NCI-H1092 treated with DMSO at 0.1 percent for 48 hours (cell line): ENCODE measurements at places on chromosomes 6 and 20.

DNA sequence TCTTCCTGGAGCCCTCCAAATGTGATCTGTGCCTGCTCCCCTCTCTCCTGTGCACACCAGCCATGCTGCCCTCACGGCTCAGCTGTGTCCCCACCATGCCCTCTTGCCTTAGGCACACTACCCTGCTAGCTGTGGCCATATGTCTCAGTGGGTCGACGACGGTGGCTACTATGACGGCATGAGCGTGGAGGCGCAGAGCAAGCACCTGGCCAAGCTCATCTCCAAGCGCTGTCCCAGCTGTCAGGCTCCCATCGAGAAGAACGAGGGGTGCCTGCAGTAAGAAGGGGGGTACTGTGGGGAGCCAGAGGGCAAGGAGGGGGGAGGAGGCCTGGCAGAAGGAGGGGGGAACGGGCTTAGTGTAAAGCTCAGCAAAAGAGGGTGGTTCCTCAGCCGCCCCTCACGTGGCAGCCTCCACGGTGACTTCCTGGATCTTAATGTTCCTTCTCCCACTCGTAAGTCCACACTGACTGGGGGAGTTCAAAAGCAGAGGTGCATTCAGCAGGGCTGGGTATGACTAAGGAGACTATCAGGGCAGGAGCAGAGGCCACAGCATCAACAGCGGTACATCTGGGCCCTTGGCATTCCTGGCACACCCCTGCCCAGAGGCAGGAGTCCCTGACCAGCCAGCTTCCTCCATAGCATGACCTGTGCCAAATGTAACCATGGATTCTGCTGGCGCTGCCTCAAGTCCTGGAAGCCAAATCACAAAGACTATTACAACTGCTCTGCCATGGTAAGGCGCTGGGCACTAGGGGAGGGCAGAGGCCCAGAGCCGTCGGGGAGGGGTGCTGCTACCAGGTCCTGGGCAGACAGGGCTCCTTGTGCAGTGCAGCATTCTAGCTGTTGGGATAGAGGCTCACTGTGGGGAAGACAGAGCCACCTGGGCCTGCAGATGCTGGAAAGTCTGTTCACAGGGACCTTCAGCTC lies 8.0 kb downstream of the DNPH1 start:
- DNase-seq: no peak

DNA sequence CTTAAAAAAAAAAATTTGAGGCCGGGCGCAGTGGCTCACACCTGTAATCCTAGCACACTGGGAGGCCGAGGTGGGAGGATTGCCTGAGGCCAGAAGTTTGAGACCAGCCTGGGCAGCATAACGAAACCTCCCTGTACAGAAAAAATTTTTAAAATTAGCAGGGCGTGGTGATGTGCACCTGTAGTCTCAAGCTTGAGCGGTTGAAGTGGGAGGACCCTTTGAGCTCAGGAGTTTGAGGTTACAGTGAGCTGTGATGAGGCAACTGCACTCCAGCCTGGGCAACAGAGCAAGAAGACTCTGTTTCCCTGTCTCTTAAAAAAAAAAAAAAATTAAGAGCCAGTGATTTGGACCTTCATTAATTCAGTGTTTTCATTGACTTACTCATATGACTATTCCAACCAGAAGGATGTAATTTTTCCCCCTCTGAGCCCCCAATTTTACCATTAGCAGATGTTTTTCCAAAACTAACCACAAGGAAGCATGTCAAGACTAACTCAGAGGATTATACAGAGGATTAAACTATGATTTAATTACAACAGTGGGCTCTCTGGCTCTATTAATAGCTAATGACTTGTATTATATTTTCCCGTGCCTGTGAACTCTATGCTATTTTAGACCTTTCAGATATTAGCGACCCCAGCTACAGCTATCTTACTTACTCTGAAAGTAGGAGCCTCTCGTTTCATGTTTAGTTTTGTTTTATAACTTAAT lies 75.1 kb downstream of the ARID1B start:
- DNase-seq: no peak

- no peak for DNase-seq
Observed at GRCh38 chr20:59703046-59703445, 98.7 kb downstream of the PHACTR3 start.

GRCh38 chr6:132764370-132764769 lies 6.7 kb upstream of the VNN2 start:
- DNase-seq: no peak

- DNase-seq: no peak
Observed at GRCh38 chr6:119209452-119210205, 131.2 kb upstream of the FAM184A start.

DNA sequence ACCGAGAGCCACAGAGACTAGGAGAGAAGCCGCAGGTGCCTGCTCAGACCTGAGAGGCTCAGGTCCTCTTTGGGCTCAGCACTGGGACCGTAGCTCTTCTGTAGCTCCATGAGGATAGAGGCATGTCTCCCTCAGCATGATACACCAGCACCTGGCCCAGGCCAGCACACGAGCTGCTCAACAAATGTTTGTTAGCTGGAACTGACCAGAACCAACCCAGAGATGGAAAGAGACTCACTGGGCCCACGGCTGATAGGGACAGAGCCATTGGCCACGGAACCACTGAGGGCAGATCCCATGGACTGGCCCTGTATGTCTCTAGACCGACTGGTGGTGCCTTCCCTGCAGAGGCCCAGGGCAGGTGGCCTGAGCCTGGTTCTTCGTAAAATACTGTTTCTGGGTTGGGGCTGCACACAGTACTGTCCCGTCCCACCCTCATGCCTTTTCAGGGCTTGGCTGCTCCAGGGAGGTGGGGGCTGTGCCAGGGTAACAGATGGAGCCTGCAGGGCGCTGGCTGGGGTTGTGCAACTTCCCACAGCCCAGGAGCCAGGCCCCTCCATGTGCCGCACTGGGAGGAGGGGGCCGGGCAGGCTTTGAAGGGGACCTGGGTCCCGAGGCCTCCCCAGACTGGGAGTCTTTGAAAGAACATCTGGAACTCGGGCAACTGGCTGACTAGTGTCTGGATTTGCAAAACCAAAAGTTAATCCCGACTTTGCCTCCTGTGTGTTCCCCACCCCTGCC lies 5.2 kb downstream of the C20orf204 start:
- no peak for DNase-seq

DNA sequence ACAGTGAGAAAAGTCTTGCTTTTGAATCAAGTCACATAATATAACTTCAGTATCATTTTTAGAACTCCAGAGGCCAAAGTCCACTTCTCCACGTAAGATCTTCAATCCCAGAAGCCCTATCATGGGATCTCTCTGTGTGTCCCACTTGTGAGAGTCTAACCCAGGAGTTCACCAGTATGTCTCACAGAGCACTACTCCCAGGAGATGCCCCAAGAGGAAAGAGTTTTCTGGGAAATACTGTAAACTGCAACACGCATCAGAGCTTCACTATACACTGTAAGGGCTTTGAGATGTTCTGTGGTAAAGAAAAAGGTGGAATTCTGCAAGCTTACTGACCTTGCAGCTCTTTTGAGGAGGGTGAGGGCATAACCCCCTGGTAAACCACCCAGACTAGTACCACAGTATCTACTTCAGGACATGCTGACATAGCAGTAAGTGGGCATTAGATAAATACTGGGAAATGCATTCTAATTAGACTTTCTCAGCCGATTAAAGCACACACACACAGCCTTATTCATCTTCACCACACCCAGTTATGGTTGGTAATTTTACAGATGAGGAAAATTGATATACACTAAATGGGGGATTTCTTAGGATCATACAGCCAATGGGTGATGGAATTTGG lies 12.3 kb downstream of the DCBLD1 start:
- DNase-seq: no peak

GRCh38 chr20:56268536-56268935 lies 20.0 kb downstream of the MC3R start:
- DNase-seq: no peak

- no peak for DNase-seq
Observed at GRCh38 chr6:8535519-8535918, 100.2 kb upstream of the SLC35B3 start.

GRCh38 chr6:128511506-128511905 lies 8.9 kb downstream of the PTPRK start:
- no peak for DNase-seq

- DNase-seq: no peak
Observed at GRCh38 chr6:88177961-88178464, 11.9 kb upstream of the CNR1 start.

DNA sequence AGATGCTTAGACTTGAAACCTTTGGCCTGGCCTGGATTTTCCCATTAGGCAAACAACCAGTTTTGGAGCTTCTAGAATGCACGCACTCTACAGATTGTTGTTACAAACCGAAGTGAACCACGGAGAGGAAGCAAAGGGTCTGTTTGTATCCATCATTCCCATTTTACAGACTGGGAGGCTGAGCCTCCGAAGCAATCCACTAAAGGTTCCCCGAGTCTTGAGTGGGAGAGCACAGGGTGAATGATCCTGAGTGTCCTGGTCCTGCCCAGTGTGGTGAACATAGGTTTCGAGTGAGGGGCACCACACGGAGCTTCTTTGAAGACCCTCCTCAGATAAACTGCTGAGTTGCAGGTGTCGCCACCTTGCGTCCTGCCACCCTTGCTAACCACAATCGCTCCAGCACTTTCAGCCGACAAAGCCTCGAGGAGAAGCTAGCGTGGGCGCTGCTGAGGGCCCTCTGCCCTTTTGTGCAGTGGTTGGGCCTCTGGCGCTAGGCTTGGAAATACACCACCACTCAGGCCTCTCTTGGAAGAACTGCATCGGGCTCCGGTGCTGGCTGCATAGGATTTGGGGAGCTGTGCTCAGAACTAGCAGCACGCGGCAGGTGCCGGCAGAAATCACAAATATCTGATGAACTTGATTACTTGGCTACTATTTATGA lies 1.4 kb upstream of the PRDM13 start:
- no peak for DNase-seq

- DNase-seq: no peak
Observed at GRCh38 chr6:117502580-117502979, 20.1 kb downstream of the DCBLD1 start.

- peak; percentile 44 for DNase-seq
Observed at GRCh38 chr6:141265756-141266623, 866.7 kb upstream of the GJE1 start.

DNA sequence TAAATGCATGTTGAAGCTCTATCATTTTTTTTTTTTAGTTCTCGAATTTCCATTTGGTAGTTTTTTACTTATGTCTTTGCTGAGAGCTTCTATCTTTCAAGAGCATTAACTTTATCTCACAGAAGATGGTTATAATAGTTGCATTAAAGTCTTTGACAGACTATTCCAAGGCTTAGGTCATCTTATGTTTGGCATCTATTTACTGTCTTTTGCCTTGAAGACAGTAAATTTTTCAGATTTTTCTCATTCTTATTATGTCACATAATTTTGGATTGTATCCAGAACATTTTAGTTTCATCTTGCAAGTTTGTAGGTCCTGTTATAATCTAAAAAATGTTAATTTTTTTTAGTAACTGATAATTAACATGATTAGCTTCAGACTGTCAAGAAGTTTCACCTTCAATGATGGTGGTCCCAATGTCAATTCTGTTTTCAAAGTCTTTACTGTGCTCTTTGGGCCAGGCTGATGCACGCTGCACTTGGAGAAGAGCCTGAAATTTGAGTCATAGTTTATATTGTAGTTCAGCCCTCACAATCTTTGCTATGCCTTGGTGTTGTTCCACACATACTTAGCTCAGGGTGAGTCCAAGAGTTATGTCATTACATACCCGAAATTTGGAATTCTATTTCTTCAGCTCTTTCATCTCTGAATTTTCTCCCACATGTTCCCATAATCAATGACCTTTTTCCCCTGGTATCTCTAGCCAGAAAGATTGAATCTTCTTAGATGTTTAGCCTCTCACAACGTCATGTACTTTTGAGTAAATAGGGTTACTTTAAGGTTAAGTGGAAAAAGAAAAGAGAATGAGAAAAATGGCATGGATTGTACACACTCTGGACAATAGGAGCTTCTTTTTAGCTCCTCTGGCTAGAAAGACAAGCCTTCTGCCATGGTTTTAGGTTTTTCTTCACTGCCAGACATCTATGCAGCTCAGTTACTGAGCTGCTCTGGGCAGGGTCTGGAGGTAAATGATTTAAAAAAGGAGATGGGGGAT lies 110.3 kb upstream of the BTBD3 start:
- no peak for DNase-seq

DNA sequence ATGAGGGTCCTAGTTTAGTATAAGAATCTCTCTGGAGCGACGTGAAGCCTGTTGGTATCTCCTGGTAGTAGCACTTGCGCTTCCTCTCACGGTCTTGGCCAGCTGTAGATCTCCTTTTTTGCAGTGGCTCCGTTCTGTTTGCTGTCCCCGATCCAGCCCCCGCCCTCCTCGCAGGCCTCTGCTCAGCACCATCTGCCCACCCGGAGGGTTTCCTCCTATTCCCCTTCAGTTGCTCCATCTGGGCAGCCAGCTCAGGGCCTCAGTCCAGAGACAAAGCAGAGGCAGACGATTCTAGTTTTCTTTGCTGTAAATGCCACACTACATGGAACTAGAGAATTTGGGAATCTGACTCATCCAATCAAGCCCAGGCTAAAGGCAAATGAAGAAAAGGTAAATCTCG lies 126.6 kb downstream of the TIAM2 start:
- DNase-seq: no peak

- peak; percentile 21 for DNase-seq
Observed at GRCh38 chr20:46085179-46085851, 4.4 kb downstream of the NCOA5 start.

GRCh38 chr6:55632953-55633352 lies 54.0 kb upstream of the HMGCLL1 start:
- DNase-seq: no peak

- DNase-seq: no peak
Observed at GRCh38 chr6:150368762-150369161, at the start of gene IYD. TSS of gene IYD (plus strand) at chr6:150369012. CDS start at chr6:150369032, 20 bp downstream.

GRCh38 chr6:84774157-84774984 lies 10.0 kb upstream of the TBX18 start:
- DNase-seq: no peak

- DNase-seq: no peak
Observed at GRCh38 chr6:72950114-72950860, 275.0 kb downstream of the KHDC1L start.

GRCh38 chr6:136503303-136504029 lies 46.8 kb downstream of the MAP7 start:
- no peak for DNase-seq

GRCh38 chr20:50514750-50515149 lies 4.6 kb downstream of the PTPN1 start:
- no peak for DNase-seq

GRCh38 chr6:68976260-68976659 lies 341.2 kb downstream of the ADGRB3 start:
- no peak for DNase-seq
